Right ventricle myocardium superior (tissue), 1 donor: ENCODE measurements at places on chromosomes 1 and 21.

DNA sequence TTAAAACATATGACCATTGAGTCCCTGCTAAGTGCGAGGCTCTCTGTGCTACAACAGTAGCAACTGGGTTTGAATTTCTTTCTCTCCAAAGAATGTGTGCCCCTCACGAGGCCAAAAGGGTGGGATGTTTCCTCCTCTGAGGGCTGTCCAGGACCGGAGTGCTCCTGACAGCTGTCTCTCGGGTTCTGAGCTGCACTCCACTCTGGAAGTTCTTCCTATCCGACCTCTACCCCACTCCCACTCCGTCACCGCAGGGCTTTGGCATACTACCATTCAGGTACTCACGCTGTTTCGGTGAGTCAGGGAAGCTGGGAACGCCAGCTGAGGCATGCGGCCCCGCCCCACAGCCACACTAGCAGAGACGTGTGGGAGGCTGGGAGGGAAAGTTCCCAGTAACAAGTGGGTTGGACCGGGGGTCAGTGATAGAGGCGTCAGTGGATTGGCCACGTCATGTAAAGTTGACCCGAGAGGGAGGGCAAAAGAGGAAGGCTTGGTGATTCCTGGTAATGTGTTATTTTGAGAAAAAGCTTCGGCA is 705 bp upstream of the SLC50A1 start:
- peak; percentile 88 for DNase-seq

GRCh38 chr1:45499415-45499769 is 481 bp downstream of the CCDC163 start:
- no peak for DNase-seq

GRCh38 chr1:46583494-46583893 is 20.6 kb downstream of the MKNK1 start:
- DNase-seq: no peak

DNA sequence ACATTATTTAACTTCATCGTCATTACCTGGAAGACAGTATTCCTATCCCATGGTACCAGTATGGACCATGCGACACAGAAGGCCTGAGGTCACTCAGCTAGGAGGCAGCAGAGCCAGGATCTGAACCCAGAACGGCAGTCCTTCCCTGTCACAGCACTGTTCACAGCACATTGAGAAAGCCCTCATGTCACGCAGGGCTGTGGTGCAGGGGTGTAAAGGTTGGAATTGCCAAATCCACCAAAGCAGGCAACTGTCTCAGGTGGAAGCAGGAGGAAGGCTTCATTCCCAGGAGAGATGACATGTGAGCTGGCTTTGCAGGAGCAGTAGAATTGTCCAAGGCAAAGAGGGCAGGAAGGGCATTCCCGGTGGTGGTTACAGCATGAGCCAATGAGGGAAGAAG is 9.9 kb upstream of the TTC22 start:
- no peak for DNase-seq

GRCh38 chr1:7562729-7563605 is 208.1 kb upstream of the VAMP3 start:
- DNase-seq: peak; percentile 34

- DNase-seq: no peak
These were observed 3.1 kb downstream of the ENO1 start for GRCh38 chr1:8875216-8875861.

GRCh38 chr1:218383681-218384080 is 38.5 kb downstream of the TGFB2 start:
- DNase-seq: no peak

GRCh38 chr21:32065654-32066053 is 192.8 kb downstream of the HUNK start:
- no peak for DNase-seq

- DNase-seq: no peak
These were observed 105.8 kb downstream of the TSEN15 start for GRCh38 chr1:184157394-184157742.

DNA sequence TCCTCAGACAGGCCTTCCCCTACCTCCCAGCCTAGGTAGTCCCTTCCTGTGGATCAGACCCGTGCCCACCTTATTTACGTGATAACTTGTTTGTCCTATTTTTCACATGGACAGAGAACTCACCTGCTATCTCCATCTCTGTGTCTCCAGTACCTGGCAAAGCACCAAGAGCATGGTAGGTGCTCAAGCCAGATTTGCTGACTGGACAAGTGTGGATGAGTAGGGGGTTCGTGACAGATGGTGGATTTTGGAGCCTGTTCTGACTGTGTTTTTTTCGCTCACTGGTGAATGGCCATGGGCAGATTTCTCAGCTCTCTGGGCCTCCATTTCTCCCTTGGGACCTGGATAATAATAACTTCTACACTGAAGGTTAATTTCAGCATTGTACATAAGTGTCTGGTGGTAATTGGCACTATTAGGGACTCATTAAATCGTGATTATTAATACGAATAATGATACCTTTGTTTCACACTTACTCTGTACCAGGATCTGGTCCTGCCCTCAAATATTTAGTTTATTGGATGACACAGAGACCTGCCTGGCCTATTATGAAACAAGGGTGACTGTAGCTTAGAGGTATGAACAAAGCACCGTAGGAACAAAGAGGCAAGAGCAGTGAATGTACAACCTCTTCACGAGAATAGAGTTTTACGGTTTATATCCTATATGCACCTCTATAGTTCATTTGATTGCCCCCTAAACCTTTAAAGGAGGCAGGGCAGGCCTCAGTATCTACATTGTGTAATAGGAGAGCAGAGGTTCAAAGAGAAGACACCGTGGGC is 24.5 kb upstream of the SLC26A9 start:
- DNase-seq: no peak

DNA sequence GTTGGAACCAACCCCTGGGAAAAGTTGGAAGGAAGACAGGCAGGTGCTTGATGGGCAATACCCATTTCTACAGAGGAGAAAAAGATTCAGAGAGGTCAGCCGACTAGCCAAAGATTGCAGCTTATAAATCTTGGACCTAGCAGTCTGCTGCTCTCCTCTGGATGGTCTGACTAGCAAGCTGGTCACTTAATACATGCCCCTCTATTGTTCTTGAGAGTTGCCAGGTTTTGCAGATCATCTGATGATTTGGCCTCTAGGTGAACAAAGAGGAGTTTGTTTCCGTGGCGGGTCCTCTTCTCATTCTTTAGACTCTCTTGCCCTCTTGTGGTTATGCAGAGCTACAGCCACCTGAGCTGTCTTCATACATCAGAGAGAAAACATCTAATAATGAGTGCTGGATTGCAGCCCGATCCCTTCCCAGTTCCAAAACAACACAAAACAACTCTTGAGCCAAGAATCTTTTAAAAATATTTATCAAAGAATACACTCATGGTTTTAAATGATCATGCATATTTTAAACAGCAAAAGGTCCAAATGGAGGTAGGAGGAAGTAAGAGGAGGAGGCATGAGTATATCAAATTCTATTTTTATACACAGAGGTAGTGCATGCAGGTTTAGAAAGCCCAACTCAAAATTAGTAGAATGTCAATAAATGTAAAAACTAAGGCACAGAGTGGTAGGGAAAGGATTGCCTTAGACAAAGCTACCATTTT is 115.7 kb downstream of the SLC30A10 start:
- DNase-seq: no peak

GRCh38 chr1:24830680-24831272 is 85.5 kb downstream of the CLIC4 start:
- DNase-seq: no peak

DNA sequence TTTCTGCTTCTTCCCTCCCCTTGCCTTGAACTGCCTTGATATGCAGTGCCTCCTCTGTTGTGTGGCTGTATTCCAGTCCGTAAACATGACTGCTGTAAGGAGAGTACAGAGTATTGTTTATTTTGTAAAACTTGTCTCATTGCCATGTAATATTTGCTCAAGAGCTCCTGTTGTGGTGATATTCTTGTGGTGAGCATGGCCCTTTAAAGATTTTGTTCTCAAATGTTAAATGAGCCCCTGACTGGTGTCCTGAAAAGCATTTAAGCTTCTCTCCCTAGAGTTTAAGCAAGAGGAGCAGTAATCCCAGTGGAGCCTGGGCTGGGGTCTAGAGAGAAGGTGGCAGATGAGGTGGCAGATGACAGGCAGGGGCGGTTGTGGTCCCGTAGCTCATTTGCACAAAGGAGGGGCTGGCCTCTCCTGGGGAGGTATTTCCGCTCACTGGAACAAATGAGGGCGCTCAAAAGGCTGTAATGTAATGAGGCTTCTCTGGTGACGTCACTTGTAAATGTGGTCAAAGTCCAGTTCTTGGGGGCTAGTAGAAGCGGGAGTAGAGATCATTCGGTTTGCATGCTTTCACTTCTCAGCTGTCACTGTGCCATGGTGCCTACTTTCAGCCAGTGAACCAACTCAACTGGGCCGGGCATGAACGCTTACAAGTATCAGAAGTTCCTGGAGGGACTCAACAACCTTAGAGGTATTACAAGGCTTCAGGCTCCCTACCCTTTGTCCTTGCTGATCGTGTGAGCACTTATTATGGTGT is 46.0 kb upstream of the MACF1 start:
- no peak for DNase-seq

- no peak for DNase-seq
These were observed 128.3 kb downstream of the CASZ1 start for GRCh38 chr1:10667861-10668761.

DNA sequence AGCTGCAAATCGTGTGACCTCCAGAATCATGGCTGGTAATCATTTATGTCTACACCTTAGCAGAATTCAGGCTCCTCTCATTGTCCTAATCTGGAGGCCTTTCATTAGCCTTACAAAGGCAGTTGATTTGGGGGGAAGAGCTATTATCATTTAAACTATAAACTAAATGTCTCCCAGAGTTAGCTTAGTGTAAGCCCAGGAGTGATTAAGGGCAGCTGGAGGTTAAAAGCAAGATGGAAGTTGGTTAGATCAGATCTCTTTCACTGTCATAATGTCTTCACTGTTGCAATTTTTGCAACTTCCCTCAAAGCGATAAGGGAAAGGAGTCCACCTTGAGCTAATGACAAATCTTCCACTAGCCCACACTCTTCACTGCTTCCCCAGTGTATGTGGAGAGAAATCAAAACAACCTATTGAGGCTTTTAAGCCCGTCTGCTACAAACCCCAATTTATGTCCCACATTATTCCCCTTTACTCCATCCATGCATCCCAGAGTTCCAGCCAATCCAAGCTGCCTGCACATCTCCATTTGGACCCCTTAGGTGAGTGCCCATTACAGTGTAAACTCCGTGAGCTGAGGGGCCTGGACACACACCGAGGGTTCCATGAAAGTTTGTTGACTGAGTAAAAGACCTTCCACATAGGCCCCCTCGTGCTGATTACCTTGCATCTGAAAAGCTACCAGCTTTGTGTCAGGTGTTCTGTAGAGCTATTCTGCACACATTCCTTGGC is 61.5 kb upstream of the KLHDC7A start:
- no peak for DNase-seq

DNA sequence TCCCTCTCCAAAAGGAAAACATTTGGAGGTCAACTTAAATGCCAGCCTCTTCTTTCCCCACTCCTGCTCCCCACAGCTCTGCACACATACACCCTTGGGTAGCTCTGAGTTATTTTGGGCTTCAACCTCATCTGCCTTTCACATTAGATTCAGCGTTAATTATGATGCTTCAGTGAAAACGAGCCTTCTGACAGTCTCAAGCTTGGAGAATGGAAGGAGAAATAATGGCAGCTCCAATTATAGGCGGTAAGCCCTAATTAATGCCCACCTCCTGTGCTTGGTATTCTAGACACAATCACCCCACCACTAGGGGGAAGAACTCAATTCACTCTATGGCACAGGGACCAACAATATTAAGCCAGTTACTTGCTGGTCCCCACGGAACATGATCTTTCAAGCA is 397.9 kb downstream of the BRINP2 start:
- DNase-seq: no peak

- no peak for DNase-seq
These were observed 1.1 kb downstream of the UBE2Q1 start for GRCh38 chr1:154557248-154557938.

DNA sequence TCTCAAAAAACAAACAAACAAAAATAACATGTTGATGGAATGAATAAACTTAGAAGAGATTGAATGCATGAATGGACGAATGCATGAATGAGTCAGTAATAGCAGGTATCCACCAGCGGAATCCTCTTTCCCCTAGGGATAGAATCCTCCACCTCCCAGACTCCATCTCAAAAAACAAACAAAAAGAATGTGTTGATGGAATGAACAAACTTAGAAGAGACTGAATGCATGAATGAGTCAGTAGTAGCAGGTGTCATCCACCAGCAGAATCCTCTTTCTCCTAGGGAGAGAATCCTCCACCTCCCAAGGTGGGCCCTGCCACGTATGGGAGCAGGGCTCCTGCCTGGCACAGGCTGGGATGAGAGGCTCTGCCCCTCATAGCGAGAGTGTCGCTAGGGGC is 26.8 kb upstream of the RNF19B start:
- DNase-seq: no peak

DNA sequence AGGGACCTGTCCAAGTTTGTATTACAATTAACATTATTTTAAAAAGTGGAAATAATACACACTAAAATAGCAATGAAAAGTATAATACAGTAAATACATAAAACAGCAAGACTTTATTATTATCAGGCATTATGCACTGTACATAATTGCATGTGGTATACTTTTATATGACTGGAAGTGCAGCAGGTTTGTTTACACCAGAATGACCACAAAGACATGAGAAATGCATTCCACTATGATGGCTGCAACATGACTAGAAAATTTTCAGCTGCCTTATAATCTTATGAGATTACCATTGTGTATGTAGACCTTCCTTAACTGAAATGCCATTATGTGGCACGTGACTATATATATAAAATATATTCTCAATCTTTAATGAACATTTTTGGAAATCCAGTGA is 1699.6 kb downstream of the KCNT2 start:
- DNase-seq: no peak

DNA sequence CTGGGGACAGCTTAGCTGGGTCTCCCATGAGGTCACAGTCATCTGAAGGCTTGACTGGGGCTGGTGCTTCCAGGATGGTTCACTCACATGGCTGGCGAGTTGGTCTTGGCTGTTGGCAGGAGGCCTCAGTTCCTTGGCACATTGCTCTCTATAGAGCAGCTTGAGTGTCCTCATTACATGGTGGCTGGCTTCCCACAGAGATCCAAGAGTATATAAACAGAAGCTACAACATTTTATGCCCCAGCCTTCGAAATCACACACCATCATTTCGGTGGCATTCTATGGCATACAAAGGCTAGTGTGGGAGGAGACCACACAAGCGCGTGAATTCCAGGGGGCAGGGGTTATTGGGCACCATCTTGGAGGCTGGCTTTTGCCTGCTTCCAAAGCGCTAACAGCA is 63.0 kb downstream of the ALPL start:
- no peak for DNase-seq

DNA sequence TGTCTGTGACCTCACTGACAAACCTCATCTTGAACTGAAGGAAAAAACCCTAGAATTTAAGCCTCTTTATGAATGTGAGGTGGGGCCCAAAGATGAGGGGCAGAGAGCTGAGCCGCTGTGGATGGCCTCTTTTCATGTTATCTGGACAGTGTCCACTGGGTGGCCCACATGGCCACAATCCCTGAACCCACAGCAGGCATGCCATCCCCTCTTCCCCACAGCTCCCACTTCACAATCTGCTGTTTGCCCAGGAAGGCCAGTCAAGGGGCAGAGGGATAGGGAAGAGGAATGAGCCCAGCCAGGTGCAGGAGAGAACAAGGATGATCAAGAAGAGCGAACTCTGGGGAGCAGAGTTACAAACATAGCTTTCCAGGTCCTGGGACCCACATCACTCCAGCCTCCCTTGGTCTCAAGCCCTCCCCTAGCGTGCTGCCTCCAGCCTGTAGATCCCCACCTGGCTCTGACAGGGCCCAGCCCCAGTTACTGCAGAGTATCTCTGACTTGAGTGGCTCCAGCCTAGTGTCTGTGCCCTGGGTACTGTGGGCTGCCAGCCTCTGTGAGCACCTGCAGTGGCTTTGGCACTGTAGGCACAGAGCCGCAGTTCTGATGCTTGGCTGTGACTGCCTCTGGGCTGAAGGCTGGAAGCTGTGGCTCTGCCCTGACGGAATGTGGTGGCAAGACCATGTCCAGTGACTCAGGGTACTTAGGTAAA is 1.9 kb upstream of the SLFNL1 start:
- no peak for DNase-seq
